Left renal cortex interstitium (tissue), 4 donors: ENCODE measurements at places on chromosomes 11 and 22. TPM values are rescaled to one million over a fixed set of nuclear protein-coding genes. Genes with fewer than 3 reads are reported as not detected.

GRCh38 chr11:128424851-128425285 lies 162.5 kb downstream of the ETS1 start:
- DNase-seq: no peak

DNA sequence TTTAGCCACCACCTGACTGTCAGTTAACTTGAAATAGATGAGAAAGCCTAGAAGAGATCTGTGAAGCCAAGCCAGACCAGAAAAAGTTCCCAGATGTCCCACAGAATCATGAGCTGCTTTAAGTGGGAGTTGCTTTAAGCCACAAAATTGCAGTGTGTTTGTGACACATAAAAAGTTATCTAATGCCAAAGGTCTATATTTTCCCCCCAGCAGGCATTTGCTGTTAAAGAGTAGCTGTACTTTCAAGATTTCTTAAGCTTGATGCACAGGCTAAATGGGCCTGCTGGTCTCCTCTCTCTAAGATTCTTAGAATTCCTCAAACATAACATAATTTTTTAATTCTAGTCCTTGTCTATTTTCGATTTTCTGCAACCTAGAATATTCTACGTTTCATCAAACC lies 825.7 kb downstream of the FAM181B start:
- no peak for DNase-seq

DNA sequence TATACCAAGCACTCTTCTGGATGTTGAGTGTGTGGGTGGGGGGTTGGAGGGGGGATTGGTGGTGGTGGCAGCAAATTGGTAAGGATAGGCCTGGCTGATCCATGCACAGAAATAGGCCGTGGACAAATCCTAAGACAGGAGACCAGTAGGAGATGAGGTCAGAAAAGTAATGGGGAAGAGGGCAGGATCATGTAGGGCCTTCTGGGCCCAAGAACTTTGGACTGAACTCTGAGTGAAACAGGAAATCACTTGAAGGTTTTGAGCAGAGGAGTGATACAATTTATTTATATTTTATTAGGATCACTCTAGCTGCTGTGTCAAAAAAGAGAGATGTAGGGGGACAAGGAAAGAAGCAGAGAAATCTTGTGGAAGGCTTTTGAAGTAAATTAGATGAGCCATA lies 28.7 kb downstream of the TSG101 start:
- DNase-seq: no peak

- DNase-seq: no peak
Observed at GRCh38 chr11:63909591-63910506, 7.1 kb downstream of the RCOR2 start.

- no peak for DNase-seq
Observed at GRCh38 chr11:69372589-69373250, 78.8 kb downstream of the MYEOV start.

DNA sequence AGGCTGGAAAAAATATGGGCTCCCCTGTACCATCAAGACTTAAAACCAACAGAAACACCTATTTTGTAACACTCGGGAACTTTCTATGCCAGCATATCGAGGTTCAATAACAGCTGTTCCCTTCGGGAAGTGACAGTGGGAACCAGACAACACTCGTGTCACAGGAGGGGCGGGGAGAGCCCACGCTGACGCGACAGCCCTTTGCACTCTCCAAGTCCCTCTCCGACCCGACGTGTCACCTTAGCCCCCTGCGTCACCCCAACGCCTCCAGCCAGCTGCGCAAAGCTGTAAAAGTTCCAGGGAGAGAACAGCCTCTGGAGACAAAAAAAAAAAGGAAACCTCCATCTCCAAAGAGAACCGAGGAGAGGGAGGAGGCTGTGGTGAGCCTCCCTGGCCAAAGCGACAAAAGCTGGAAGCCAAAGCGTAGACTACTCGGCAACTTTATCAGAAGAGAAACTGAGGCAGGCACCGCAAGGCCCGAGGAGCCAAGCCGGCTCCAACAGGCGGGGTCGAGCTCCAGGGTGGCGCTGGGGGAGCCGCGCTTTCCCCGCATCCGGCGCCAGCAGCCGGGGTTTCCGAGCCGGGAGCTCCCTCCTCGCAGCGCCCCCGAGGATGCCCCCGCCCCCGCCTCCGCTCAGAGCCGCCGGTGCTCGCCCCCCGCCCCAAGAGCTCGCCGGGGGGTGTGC lies 751 bp downstream of the ARFGAP3 start:
- DNase-seq: peak; percentile 37

GRCh38 chr11:44387825-44388224 lies 77.9 kb upstream of the ALX4 start:
- no peak for DNase-seq

GRCh38 chr11:46987183-46987582 lies 50.6 kb downstream of the CSTPP1 start:
- DNase-seq: no peak

- DNase-seq: no peak
Observed at GRCh38 chr22:41925783-41926460, 684 bp downstream of the TNFRSF13C start.

GRCh38 chr11:8206251-8207079 lies 37.6 kb upstream of the RIC3 start:
- no peak for DNase-seq

GRCh38 chr11:34124885-34125668 lies 19.6 kb downstream of the NAT10 start:
- DNase-seq: no peak

DNA sequence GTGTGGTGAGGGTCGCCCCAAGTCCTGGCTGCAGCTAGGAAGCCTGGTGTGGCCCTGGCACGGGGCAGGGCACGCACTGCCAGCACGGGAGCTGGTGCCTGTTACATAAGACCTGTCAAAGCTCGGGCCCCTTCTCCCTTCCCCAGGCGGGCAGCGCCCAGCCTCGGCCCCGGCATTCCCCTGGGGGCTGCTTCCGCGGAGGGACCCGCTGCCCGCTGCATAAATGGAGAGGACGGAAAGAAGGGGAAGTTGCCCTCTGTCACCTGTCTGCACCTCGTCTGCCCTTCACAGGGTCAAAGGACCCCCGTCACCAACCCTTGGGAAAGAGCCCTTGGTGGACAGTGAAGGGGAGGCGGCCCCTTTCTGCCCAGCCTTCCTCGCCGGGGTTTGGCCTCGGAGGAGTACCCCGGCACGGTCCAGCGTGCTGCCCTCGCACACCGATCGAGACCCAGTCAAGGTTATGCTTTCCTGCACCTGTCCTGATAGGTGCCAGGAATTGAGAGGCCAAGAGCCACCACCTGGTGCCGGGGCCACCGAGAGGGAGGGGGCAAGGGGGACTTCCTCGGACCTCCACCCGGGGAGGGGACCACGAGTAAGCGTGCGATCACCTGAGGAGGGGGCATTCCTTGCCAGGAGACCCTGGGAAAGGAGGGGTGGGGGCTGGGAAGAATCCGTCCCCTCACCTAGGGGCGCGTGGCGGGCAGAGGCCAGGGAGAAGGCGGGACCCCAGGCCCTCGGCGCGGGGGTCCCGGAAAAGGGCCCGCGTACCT lies 16.8 kb upstream of the MFRP start:
- no peak for DNase-seq

DNA sequence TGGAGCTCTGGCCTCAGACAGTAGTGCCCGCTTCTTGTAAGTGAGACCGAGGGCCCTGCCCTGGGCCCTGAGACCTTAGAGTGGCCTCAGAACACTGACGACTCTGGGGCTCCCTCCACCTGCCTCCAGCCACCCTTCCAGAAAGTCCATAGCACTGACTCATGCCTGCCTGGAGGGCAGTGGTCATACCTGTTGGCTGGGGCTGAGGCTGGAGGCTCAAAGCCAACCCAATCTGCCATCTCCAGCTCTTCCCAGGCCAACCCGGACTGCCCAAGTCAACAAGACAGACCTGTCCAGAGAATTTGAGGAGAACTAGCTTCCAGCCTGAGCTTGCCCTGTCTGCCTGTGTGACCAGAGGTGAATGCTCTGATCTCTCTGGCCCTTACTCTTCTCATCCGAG lies 66.9 kb upstream of the TTLL12 start:
- no peak for DNase-seq

DNA sequence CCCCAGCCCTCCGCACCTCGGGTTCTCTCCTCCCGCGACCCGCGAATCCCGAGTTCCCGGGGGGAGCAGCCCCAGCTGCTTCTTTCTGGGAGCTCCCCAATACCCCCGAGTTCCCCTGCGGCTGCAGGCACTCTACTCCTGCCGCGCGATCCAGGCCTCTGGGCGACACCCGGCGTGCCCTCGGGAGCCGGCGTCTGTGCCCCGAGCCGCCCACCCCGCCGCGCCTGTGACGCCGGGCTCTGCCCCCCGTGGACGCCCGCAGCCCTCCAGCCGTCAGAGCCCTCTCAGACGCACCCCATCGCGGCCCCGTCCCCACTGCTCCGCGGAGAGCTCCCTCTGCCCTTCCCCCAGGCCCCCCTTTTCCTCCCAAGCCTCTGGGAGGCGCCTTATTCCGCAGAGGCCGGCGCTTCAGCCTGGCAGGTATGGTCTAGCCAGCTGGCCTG lies 422 bp downstream of the GLB1L2 start:
- DNase-seq: no peak

GRCh38 chr11:99069856-99070444 lies 49.2 kb downstream of the CNTN5 start:
- DNase-seq: peak; percentile 34

GRCh38 chr11:114099392-114100178 lies 40.1 kb downstream of the ZBTB16 start:
- no peak for DNase-seq

DNA sequence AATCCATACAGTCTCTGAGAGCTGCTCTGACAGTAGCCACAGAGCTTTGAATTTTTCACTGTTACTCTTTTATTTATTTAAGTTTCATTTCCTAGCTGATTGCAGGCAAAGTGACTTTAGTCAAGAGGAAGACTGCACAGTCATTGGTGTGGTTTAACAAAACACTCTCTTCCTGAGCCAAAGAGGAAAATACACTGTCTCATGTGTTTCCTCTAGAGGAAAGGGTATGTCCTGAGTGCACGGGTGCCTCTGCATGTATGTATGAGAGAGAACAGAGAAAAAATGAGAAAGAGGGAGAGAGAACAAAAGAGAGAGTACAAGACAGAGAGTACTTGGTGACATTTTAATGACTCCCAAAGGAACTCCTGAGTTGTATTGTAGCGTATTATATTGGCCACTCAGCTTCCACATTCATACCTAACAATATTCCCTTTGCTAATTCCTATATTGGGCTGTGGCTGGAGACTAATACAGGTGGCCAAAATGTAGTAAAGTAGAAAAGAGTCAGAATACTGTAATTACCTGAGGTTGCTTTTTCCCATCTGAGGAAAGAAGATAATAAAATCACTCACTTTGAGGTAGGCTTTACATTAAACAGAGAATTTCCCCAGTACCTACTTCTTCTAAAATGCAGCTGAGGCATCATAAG lies at the start of gene OR4D9:
Gene OR4D9 (plus strand): TSS at position 599 of the 649 bp plus-strand sequence. CDS start 3,374 bp downstream, outside the sequence.
- no peak for DNase-seq

- DNase-seq: no peak
Observed at GRCh38 chr11:46693597-46694012, 6.8 kb downstream of the ARHGAP1 start.

DNA sequence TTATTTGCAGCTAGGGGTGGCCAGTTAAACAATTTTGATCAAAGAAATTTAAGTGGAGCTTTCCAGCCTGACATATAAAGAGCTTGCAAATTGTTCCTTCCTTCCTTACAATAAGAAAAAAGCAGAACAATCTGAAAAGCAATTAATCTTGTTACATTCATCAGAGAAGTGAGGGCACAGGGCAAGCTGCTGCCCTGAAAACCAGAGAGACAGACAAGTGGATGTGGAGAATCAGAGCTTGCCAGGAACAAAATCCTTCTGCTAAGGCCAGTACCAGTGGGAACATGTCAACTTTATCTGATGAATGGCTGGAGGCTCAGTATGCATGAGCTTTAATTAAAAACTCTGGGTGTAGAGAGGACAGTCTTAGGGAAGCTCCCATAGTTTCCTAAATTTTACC lies 8.8 kb downstream of the CCDC179 start:
- DNase-seq: no peak

- no peak for DNase-seq
Observed at GRCh38 chr11:68996376-68997123, 15.8 kb upstream of the MRGPRD start.

DNA sequence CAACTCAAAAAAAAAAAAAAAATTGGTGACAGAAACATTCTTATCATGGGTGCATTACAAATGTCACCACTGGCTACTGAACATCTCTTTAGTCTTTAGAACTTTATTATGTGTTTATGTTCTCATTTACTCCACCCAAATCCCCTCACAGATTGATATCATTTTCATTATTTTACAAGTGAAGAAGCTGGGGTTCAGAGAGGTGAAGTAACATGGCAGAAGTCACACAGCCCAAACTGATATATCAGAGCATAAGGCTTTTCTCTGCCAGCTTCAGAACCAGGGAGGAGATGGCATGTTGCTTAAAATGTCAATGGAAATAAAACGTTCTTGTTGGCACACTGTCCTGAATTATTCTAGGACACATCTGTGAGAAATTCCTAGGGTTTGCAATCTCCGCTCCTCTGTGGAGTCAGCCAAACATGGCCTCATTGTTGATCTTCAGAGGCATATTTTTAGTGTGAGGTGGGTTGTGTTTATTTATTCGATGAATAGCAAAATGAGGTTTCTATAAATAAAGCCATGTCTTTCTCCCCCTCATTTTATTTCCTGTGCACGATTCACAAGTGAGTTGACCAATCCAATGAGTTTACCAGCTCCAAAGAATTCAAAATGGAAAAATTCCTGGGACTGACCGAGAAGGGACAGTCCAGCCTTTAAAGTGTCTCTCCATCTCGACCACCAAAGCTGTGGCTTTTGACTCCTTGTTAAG lies 72.9 kb upstream of the ANO1 start:
- DNase-seq: no peak

GRCh38 chr11:57085611-57086010 lies 96.1 kb upstream of the LRRC55 start:
- DNase-seq: no peak

DNA sequence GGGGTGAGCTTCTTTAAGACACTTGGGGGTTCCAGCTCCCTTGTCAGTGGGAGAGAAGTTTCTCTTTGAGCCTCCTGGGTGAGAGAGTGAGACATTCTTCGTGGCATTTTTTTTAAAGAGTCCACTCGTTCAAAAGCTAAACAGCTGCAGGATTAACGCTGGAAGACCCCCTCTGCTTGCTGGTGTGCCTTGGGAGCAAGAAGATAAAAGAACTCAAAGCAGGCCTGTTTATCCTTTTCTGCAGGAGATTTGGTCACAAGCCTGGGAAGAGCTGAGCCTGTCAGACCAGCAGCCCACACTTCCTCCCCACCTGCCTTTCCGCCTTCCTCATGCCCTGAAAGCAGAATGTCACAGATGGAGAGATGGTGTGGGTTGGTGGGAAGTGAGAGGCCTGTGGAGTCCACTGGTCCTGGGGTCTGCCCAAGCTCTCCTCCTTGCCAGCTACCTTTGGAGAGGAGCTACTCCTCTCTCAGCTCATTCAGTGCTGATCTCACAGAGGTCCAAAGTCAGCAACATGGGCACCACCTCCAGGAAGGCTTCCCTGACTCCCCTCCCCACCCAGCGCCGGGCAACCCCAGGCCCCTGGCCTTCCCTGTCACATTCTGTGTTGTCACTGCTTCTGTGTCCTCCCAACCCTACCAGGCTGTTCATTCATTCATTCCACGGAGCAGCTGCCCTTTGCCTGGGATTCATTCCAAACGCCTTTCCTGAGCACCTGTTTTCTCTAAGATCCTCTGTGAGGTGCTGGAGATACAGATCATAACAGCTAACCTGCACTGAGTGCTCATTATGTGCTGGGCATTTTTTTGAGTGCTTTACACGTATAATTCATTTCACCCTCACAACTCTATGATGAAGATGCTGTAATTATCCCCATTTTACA lies 6.7 kb downstream of the GDPD5 start:
- DNase-seq: no peak

Gene CCDC116
- 1.2 TPM for polyA plus RNA-seq

Gene CCDC87
- 0.33 TPM for polyA plus RNA-seq

Gene ASRGL1
- 53.2 TPM for polyA plus RNA-seq

Gene MRPL48
- polyA plus RNA-seq: 58.2 TPM

Gene CAPRIN1
- 284 TPM for polyA plus RNA-seq

Gene API5
- 127 TPM for polyA plus RNA-seq

Gene CDKN1C
- polyA plus RNA-seq: 134 TPM

Gene SLC22A6
- 19.9 TPM for polyA plus RNA-seq

Gene DBX1
- not detected for polyA plus RNA-seq
